ENCODE measurements at places on chromosomes 5 and 9.

- DNase-seq, result no peak
Observed at GRCh38 chr5:126884269-126884819, 107.4 kb downstream of the LMNB1 start.

DNA sequence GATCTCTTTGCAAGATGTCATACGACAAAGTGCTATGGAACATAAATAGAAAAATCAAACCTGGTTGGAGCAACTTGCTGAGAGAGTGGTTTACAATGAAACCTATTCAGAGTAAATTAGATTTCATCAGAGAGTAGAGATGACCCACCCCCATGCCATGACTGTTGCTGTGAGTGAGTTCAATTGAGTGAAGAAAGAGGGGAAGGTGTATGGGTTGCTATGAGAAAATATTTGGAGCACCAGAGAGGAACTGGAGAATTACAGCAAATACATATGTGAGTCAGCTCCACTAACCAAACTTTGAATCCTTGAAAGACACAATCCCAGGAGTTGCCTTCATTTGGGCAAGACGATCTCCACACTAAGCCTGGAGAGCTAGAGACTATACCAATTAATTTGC is 217.2 kb downstream of the RFX3 start:
- no peak for DNase-seq

- peak; percentile 75 for DNase-seq
Observed at GRCh38 chr9:136622538-136622948, 40.2 kb upstream of the EGFL7 start.

DNA sequence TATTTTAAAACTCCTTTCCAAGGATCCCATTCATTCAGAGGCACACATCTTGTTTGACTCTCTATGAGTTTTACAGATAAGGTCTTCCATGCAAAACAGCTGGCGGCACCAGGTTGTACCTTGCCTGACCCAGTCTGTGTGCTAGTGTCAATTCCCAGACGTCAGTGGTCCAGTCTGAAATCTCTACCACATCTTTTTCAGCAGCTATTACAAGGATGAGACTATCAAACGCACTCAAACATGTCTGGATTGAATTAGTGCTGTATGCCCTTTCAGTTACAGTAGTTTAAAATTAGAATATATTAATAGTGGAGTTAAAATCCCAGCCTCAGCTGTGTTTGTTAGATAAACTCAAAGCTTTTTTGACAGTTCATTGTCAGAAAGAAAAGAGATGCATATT is 11.7 kb downstream of the CDC14B start:
- DNase-seq, result no peak

- no peak for DNase-seq
Observed at GRCh38 chr5:77628840-77629508, 9.5 kb downstream of the OTP start.

GRCh38 chr5:107296572-107296971 is 374.2 kb downstream of the EFNA5 start:
- no peak for DNase-seq

DNA sequence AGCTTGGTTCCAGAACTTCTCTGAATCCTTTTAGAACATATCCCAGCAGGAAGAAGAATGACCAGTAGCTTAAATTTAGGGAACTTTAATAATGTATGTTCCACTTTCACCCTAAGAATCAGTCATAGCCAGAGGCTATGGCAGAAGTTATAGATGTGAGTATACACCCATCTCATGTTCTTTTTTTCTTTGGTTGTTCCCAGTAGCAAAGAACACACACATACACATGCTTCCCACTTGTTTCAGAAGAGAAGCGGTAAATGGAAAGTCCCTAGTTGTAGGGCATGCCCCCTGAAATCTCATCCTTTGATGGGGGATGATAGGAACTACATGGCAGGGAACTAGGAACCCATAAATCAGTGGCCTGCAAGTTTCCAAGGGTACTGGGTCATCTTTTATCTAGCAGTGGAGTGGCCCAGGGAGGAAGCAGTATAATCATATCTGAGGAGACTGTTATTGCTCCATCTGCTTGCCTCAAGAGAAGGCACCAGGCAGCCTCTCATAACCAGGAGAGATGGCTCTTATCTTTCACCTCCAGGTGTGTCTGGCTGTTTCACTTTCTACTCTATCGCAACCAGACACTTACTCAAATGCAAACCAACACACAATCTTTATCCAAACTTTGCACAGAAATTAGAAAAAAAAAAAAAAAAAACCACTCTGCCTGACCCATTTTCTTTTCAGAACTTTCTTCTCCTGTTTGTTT is 109.5 kb downstream of the SNCAIP start:
- DNase-seq, result no peak

GRCh38 chr9:117936185-117937130 is 232.3 kb downstream of the TLR4 start:
- no peak for DNase-seq

DNA sequence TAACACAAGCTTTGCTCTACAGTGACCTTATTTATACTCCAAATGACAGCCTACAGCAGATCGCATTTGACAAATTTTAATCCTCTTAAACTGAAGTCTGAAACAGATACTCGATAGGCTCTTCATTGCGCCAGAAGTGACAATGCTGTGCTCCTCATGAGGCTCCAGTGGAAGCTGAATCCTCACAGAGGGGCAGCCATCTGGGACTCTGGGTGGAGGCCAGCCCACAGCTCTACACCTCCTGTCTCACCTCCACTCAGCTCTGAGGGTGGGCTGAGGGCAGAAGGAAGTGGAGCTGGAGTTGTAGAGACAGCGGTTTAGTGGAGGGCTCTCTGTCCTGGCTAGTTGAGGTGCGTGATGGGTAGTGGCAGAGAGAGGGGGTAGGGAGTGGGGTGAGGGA is 283.3 kb upstream of the ANKRD55 start:
- DNase-seq, result no peak

GRCh38 chr5:127812570-127812969 is 109.4 kb downstream of the CCDC192 start:
- no peak for DNase-seq

GRCh38 chr5:124283031-124283430 is 463.4 kb downstream of the ZNF608 start:
- no peak for DNase-seq

DNA sequence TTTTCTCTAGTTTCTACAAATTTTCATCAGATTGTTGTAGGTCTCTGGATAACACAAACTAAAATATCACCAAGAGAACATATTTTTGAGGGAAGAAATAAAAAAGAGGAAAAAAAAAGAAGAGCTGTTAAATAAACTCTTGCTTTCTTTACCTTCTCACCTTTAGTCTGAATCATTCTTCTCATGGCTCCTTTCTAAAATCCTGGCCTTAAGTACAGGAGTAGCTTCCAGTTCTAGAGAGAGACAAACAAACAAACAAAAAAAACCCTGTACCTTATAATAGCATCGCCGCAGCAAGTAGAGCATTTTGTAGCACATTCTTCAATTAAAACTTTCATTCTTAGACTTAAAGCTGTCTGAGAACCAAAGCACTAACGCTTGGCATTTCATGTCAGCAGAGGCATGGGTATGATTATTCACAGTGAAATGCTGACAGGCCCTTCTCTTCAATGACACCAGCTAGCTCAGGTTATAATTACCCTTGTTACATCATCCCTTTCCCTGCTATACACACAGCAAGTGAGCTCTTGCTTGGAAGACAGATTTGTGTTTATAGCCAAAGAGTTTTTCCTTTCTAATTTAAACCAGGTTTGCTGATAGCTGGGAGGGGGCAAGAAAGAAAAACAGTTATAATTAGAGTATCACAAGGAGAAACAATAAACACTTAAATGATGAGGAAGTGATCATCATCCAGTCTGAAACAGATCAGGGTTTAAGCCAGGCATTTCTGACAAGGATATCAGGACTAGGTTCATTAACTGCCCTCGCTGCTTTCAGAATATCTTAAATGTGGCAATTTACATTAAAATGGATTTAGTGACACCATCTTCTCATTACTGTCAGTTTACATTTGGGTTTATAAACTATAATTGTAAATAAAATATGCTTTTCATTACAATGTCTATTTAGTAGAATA is 510.9 kb upstream of the ZNF608 start:
- DNase-seq, result no peak

DNA sequence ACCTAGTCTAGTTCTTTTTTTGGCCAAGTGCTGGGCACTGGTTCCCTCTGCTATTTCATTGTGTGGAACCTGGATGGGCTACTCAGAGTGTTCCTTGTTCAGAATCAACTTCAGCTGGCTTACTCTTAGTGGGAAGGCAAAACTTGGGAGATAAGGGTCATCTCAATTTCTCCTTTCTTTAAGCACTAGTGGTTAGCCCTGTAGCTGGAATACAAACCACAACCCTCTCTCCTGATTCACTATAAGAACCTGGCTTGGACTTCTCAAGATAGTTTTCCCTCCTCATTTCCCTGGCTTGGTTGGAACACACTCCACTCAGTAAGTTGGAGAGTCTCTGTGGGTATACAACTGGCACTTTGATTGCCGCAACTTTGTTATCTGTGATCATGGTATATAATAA is 35.1 kb downstream of the GRIA1 start:
- no peak for DNase-seq

- DNase-seq, result peak; percentile 36
Observed at GRCh38 chr5:179273441-179274145, 71.7 kb downstream of the ADAMTS2 start.

DNA sequence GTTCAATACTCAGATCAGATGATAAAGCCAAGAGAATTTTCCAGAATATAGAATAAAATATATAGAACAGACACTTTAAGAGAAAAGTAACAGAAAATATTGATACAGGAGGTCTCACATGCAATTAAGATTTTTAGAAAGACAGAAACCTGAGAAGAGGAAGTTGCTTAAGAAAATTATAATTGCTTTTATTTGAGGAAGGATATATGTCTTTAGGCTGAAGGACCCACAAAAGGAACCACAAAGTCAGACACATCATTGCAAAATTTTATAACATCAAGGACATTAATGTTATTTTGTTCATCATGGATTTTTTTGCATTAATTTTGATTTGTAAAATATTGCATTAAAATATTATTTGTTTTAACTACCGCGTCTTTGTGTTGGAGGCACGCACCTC is 141.5 kb downstream of the FSTL4 start:
- no peak for DNase-seq

DNA sequence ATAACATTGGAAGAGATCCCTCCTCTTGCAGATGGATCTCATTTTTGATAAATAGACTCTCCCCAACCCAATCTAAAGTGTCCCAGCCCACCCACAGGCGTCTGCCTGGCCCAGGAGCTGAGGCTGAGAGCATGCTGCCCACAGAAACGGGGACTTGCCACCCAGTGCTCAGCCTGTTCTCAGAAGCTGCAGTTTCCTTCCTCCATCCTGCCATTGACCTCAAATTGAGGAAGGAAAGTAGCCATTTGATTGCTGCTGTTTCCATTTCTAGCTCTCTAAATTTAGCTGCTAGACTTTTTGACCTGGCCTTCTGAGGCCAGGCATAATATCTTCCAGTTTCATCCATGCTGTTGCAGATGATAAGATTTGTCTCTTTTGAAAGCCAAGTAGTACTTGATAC is 31.1 kb upstream of the FRMD3 start:
- no peak for DNase-seq

- DNase-seq, result no peak
Observed at GRCh38 chr5:142420561-142421227, 95.9 kb upstream of the SPRY4 start.

DNA sequence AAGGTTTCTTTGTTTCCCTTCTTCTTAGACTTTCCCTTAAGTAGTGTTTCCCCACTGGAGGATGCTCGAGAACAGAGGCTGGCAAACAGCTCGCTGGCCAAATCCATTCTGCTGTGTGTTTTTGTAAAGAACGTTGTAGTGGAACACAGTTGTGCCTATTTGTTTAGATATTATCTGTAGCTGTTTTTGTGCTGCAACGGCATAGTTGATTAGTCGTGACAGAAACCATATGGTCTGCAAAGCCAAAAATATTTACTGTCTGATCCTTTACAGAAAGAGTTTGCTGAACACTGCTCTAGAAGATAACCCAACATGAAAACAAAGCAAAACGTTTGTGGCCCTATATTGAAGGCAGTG is 47.0 kb upstream of the EGFLAM start:
- no peak for DNase-seq

GRCh38 chr5:155311721-155312120 is 298.2 kb downstream of the KIF4B start:
- DNase-seq, result no peak

GRCh38 chr9:123368023-123368422 is 12.0 kb downstream of the CRB2 start:
- no peak for DNase-seq

DNA sequence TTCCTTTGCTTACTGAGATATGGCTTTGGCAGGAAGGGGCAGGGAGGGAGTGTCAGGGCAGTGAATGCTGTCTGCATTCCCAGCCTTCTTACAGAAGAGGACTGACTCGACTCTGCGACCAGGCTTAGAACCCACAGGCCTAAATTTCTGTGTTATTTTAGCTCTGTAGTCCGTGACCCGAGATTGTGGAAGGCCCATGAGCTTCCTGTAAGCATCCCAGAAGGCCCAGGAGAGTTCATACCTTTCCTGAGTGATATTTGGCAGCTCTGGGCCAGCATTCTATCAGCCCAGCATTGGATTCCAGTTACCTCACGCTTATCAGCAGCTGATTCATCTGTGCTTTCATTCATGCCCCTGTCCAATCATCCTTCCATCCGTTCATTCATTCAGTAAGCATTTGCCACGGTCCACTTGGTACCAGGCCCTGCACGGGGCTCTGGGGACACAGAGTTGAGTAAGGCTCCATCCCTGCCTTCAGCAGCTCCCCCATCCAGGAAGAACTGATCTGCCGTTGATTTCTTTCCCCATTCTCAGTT is 28.2 kb upstream of the RPL26L1 start:
- DNase-seq, result no peak

- peak; percentile 43 for DNase-seq
Observed at GRCh38 chr9:98594546-98595160, 114.1 kb downstream of the GABBR2 start.

- no peak for DNase-seq
Observed at GRCh38 chr9:115596021-115596745, 478.2 kb upstream of the TNC start.

DNA sequence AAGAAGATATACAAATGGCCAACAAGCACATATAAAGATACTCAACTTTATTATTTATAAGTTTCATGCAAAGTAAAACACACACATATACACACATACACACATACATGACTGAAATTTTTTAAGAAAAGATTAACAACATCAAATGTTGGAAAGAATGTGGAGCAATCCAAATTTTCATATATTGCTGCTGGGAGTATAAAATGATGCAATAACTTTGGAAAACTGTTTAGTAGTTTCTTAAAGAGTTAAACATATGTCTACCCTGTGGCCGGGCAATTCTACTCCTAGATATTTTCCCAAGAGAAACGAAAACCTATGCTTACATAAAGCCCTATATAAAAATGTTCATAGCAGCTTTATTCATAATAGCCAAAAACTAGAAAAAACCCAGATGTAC is 99.8 kb upstream of the NR4A3 start:
- DNase-seq, result no peak
